ENCODE measurements at places on chromosomes 3 and 15. TPM values are rescaled to one million over a fixed set of nuclear protein-coding genes. Genes with fewer than 3 reads are reported as not detected.

DNA sequence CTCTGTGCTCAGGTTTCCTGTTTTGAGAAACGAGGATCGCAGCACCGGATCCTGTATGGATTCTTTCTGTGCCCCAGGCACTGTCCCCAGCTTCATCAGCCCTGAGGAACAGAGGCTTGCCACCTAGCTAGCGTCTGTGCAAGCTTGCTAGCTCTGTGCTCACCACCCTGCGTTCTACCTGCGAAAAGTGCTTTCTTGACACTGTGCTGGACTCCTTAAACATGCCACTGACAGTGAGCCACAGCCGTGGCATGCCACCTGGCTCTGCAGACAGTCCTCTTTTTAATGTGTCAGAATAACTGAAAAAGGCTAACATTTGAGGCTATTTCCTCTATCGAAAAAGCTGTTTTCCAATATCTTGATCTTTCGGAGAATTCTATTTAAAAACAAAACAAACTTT is 1.4 kb downstream of the PGPEP1L start:
- DNase-seq = no peak

DNA sequence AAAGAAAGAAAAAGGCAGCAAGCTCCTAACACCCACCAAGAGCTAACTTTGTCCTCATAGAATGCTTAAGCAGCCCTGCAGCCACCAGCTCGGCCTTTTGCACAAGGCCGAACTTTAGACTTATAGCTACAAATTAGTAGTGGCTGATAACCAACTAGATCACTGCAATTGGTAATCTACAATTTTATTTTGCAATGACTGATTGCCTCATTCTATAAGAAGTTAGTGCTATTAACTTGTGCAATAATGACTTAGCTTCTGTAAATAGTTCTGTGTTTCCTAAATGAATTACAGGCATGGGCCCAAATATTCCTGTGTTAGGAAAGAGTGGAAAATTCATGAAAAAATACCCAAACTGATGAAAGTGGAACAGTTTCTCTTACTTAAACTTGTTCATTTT is 284.8 kb upstream of the CFAP20DC start:
- no peak for DNase-seq

KLF13 gene
- 51.2 TPM for total RNA-seq

DNA sequence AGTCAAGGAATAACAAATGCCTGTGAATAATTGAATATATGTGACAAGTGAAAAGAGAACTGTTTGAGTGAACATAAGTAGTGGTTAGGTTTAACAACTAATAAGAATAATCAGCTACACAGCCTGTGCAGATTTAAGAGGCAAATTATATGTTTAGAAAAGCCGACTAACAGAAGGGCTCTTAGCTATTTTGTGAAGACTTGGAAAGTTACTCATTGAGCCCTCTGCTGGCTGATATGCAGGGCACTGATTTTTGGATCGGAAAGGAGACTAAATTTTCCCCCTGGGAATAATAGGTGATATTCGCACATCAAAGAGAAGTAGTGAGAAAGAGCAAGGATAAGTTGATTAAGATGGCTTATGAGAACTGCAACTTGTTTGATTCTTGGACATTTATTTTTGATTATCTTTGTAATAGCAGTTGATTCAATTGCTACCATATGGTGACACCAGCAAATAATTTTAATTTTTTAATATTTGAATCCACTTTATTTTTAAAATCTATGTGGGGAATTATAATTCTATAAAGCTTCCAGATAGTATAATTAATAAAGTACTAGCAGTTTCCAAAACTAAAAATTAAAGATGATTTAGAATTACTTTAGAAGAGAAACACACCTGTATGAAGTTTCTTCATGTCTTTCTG is 156.2 kb downstream of the NLGN1 start:
- no peak for DNase-seq

- DNase-seq = no peak
Observed at GRCh38 chr3:193841581-193841980, 248.6 kb downstream of the OPA1 start.

CACNA1D gene
- 74.6 TPM for total RNA-seq

DNA sequence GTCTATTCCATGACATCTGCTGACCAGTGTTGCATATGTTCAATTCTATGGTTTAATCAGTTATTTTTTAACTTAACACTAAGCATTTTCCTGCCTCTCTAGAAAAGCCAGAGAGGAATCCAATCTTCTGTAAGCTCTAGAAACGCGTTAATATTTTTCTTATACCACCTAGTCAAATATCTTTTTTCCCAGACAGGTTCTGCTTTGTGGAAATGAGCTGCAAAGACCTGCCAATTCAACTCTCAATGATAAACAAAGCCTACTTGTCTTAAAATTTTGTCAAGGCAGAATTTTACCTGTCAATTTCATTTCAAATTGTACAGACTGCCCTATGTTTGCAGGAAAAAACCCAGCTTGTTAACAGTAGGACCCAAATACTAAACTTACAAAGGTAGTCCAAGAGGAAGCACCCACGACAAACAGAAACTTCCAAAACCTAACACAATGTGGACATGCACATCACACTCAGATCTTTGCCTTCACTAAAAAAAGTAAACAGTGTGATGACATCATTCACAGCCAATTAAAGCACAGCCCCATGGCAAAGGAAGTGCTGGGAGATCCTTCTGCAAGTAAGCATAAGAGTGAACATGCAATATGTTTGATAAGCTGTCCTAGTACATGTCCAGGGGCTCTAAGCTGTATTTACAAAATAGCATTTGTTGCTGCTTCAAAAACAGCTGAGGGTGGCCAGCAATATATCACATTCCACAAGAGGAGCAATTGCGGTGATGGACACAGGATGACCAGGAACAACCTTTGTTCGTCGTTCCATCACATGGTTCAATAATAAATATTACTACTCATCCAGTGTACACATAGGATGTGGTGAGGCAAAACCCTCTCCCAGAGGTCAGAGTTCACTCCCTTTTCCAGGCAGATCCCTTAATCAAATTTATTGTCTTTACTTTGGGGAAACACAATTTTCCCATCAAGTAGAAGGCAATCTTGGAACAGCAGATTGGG is 139.4 kb upstream of the TSC22D2 start:
- DNase-seq = no peak

DNA sequence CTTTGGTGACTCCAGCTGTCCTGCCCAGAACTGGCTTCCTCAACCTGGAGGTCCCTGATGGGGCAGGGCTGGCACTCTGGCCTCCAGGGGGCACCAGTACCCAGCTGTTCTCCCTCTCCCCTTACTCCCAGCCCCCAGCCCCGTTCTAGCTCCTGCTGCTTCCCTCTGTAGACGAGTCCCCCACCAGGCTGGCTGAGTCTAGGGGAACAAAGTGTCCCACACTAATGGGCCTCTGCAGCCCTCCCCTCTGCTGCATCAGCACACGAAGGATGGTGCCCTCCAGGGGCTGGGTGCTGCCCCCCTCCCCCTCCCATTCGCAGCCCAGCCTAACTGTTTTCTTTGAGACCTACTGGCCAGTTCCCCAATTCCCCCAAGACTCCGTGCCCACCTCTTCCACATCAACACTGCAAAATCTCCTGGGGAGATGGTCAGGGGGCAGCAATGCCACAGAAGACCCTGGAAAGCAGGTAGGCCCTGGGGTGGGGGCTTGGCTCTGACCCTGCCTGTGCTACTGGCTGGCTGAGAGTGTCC is 4.2 kb downstream of the RHCG start:
- DNase-seq = no peak

PFKFB4 gene
- total RNA-seq = 131 TPM

All from Peyer's patch (tissue), 4 donors.